Esophagus squamous epithelium (tissue), 5 donors: ENCODE measurements at places on chromosomes 5 and 9.

GRCh38 chr5:71752441-71753190, 33.5 kb downstream of the CARTPT start:
- DNase-seq: no peak

GRCh38 chr9:75010570-75010969, 17.5 kb downstream of the CARNMT1 start:
- no peak for DNase-seq

- DNase-seq: no peak
These were observed 3.5 kb upstream of the BHMT start for GRCh38 chr5:79108086-79108485.

GRCh38 chr5:40401284-40402006, 278.3 kb upstream of the PTGER4 start:
- no peak for DNase-seq

GRCh38 chr9:3608011-3608410, 82.2 kb upstream of the RFX3 start:
- DNase-seq: no peak

DNA sequence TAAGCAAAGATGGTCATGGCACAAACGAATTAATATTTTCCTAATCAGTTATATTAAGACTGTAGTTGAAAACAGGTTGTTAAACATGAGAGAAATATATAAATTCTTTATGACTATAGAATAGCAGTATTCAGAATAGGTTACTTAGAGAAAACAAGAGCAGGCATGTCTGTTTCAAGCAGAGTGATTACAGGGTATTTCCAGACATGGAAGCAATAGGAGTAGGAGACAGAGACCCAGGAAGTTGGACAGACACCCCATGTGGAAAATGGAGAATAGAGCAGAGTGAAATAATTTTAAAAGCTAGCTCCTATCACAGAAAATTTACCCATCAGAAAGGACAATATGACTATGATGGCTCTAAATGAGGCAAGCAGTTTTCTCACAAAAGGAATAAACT, 111.5 kb downstream of the IZUMO3 start:
- no peak for DNase-seq

DNA sequence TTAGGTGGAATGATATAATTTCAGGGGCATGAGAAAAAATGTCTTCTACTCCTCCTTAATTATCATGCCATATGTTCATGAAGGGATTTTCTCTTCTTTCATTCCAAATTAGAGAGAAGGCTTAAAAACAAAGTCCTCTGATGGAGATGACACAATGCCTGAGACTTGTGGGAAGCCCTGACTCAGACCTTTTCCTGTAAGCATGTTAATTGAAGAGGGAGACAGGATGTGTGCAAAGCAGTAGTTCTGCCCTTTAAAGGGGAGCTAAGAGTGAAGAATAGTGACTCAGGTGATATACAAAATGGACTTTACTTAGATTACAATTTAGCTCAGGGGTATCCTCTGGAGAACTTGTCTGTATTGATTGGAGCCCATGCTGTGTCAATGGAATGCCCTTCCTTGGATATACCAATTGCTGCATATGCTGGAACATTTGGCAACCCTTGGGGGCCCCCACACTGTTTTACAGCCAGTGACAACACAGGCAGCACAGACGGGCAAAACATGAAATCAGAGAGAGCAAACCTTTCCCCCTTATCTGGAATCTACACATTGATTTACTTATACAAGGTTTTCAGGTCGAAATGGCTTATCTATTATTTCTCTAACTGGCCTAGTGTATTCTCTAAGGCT, 81.3 kb downstream of the IZUMO3 start:
- DNase-seq: no peak
